ENCODE measurements at places on chromosomes 2 and 18.

GRCh38 chr2:10904455-10904854 is 7.3 kb upstream of the KCNF1 start:
- DNase-seq: no peak

- no peak for DNase-seq
These were observed 16.4 kb upstream of the KIAA2012 start for GRCh38 chr2:202056611-202057010.

DNA sequence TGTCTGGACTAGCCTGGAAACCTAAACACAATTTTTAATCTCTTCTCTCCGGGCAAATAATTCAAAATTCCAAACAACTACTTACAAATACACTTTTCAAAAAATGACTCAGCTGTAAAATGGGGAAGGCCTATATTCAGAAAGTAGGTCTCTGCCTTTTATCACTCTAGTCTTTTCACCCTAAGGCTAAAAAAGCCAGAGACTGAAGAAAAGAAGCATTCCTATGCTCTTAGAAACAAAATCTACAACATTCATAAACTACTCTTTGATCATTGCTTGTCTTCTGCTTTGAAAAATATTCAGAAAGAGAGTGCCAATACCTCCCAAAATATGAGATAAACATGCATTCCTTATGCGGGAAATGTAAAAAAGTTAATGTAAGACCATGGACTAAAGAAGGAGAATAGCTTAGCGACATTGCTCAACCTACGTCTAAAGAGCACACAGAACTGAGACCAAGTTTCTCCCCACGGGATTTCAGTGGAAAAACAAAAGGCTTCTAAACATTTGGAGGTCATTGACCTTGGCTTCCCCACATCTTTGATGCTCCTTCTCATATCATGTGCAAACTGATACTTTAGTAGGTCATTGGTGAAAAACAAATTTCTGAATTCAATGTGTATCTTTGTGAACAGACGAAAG is 74.4 kb upstream of the EPB41L3 start:
- DNase-seq: no peak

DNA sequence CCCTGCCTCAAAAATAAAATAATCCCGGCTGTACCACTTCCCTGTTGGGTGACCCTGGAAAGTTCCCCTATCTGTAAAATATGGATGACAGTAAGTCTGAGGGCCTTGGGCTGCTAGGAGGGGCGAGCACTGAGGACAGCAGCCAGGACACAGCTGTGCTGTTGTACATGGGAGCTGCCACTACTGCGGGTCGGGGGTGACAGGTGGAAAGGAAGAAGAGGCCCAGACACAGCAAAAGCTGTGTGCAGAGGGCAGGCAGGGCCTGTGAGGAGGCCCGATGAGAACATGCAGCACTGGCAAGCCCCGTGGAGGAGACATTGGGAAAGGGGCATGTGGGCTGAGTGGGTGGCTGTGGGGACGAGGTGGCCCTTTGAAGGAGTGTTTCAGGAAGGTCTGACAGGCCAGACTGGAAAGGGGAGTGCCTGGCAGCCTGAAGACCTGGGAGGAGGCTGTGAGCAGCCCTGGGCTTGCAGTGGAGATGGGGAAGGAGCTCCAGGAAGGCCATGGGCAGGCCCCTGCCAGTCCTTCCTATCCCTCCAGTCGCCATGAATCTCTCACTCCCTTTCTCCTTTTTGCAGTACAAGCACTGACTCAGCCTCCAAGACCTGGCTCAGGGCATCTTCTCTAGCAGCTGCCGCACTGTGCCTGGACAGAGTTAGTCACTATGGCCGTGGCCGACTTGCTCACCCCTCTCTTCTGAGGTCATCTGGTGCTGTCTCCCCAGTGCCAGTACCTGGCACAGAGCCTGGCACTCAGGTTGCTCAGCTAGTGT is 28.9 kb upstream of the SEMA4C start:
- no peak for DNase-seq

DNA sequence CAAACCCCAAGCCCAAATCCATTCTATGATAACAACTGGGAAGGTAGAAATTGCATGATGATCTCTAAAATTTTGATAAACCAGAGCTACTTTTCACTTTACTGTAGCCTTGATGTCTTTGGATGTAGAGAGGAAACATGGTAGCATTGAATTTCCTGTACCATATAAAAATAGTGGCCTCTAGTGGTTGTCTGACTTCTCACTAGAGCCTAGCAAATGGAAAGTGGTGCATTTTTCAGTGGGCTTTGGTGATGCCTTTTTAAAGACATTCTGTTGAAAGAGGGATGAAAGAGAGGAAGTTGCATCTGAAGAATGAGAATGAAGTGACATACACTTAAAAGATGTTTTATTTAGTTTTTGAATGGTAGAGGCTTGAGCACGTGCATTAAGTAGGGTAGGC is 662.2 kb downstream of the XIRP2 start:
- no peak for DNase-seq

- DNase-seq: no peak
These were observed 68.1 kb downstream of the STPG4 start for GRCh38 chr2:47087051-47087450.

DNA sequence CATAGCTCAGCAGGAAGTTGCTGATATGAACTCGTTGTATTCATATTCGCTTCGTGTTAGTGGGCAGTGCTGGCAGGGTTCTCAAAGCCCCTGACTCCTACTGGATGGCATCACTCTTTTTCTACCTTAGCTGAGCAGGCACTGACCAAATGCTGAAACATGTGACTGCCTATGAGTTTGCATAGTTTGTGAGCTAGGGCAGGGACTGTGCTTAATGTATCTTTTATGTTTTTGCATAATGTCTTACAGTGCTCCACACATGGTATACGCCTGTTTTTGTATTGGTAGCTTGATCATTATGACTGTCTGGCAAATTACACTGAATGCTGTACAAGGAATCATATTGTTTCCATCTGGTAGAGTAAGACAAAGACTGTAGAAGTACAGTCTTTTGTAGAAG is 305.3 kb downstream of the PARD3B start:
- DNase-seq: no peak

DNA sequence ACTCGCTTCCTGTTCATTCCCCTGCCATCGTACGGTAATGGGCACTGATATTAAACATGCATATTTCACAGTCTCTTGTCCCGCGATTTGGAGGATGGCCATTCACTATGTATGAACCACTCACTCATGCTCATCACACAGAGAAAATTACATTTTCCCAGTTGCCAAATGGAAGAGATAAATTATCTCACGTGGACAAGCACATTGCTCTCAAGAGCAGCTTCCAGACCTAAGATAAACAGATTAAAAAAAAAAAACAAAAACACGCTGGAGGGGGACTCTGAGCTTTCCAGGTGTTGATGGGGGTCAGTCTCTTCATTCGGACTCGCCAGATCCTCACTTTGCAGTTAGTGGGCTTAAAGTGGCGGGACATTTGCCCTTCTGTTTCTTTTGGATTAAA is 1.7 kb upstream of the MAPK4 start:
- no peak for DNase-seq

DNA sequence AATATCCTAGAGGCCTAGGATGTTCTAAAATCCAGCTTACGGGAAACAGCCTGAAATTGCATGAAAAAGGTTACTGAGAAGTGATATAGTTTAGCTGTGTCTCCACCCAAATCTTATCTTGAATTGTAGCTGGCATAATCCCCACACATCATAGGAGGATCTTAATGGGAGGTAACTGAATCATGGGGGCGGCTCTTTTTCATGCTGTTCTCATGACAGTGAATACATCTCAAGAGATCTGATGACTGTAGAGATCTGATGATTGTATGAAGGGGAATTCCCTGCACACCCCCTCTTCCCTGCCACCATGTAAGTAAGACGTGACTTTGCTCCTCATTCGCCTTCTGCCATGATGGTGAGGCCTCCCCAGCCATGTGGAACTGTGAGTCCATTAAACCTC is 385.6 kb upstream of the ID2 start:
- no peak for DNase-seq

DNA sequence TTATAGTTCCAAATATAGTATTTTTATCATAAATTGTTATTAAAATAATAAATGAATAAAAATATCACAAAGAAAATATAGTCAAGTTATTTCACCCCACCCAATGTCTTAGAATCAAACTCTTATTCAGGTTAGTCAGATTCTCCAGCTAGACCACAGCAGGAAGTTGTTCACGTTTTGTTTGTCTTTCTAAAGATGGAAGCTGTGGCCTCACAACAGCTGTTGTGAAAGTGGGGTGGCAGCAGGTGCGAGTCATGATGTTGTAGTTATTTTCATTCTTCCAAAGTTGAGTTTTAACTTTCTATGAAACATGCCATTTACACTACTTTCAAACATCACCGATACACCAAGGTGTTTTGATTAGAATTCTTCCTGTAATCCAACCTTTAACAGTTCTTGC is 272.9 kb downstream of the SLC8A1 start:
- DNase-seq: no peak

GRCh38 chr2:171878481-171878993 is 15.5 kb downstream of the SLC25A12 start:
- no peak for DNase-seq

GRCh38 chr2:28394331-28394877 is 1.7 kb downstream of the FOSL2 start:
- no peak for DNase-seq

- no peak for DNase-seq
These were observed 544.6 kb upstream of the ZEB2 start for GRCh38 chr2:145064511-145064910.

GRCh38 chr2:219620546-219620945 is 6.9 kb upstream of the SLC4A3 start:
- no peak for DNase-seq

GRCh38 chr2:19900931-19901441 is 797 bp downstream of the TTC32 start:
- DNase-seq: peak; percentile 32

- no peak for DNase-seq
These were observed 67.5 kb upstream of the APCDD1 start for GRCh38 chr18:10386956-10387355.

DNA sequence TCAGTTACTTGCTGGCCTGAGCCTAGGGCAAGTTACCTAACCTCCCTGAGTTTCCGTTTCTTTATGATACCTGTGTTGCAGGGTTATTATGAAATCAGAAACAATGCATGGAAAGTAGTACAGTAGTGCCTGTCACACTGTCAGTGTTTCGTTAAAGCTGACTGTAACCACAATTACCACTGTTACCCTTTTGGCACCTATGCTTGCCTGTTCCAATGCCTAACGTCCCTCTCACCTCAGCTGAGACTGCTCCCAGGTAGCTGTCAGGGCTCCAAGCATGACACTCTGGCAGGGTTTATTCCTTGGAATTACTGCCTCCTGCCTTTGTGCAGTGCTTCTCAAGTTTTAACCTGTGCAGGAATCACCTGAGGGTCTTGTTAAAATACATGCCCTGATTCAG is 135.2 kb upstream of the RBMS1 start:
- DNase-seq: no peak

- DNase-seq: no peak
These were observed 273.5 kb downstream of the PIK3C3 start for GRCh38 chr18:42228581-42228980.

DNA sequence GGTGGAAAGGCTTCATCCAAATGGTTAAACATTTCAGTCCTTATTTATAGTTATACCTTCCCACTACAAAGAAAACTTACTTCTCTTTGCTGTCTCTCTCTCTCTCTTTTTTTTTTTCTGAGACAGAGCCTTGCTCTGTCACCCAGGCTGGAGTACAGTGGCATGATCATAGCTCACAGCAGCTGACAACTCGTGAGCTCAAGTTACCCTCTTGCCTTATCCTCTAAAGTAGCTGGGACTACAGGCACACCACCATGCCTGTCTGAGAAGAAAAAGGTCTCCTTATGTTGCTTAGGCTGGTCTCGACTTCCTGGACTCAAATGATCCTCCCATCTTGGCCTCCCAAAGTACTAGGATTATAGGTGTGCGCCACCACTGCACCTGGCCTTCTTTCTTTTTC is 32.3 kb upstream of the OLA1 start:
- DNase-seq: no peak

- DNase-seq: no peak
These were observed 169.7 kb downstream of the TMEM163 start for GRCh38 chr2:134549104-134549503.

DNA sequence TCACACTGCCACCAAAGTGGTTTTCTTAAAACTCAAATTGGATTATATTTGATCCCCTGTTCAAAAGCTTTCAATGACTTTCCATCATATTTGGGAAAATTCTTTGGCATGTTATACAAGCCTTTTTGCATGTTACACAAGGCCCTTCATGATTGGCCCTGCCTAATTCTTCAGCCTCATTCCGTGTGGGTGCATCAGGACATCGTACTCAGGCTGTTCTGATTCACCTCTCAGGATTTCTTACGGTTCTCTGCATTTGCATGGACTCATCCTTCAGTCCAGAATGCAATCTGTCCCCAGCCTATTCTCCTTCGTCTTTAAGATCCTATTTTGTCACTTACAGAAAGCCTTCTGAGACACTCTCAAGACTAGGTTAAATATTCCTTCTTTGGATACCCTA is 107.8 kb downstream of the LYPD1 start:
- no peak for DNase-seq

DNA sequence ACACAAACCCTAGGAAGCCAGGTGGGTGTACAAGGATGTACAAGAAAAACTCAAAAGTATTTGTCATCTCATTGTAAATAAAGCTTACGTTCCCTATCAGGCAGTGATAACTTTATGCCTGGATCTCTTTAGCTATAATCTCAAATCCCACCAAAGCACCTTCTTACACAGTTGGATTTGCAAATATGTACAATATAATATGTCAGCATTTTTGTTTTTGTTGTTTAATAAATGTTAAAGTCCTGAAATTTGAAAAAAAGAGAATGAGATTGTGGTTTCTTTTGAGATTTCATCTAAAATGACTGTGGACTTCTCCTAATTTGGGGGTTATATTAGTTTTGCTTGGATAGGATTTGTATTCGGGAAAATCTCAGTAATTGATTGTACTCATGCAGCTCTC is 81.9 kb downstream of the LRRTM1 start:
- no peak for DNase-seq

DNA sequence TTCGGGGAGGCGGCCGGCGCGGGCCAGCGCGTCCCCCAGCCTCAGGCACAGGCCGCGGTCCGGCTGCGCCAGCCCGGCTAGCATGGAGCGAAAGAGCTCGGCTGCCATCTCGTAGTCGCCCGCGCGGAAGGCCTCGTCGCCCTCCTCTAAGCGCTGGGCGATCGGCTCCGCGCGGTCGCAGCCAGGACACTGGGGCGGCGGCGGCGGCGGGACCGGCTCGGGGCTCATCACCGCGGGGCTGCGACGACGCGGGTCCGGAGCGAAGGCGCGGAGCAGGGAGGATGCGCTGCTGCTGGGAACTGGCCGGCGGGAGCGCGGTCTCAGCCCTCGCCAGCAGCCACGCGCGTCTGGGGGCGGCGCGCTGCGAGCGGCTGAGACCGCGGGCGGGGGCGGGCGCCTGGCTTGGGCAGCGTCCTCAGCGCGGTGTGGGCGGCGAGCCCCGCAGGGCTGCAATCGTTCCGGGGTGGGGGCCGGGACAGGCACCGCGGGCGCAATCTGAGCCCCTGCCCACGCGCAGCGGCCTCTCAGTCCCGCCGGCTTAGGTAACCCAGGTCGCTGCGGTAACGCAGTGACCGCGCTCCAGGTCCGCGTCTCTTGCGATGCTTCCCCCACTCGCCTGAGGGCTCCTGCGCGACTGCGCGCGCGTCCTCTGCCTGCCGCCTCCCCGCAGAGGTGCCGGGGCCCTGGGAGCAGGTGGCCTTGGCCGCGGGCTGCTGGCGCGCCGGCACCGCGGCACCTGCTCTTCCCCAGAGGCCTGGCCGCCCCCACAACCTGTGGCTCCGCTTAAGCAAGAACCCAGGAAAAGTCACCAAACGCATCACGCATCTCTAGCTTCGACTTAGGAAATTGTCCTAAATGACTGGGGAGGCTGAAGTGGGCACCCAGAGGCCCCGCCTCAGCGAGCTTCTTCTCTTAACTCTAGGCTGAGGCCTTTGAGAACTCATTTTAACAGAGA is at the start of gene LONRF2:
Gene LONRF2 (minus strand): TSS at position 636 of the 955 bp plus-strand sequence. CDS start 408 bp downstream, at position 228.
- no peak for DNase-seq

Measured in activated CD4-positive, CD25-positive, alpha-beta regulatory T cell (primary cell).